A549 treated with GW870086 at 1 μM for 4 hours (cell line): ENCODE measurements at places on chromosomes 4 and X. TPM values are rescaled to one million over a fixed set of nuclear protein-coding genes. Genes with fewer than 3 reads are reported as not detected.

NRK gene
- total RNA-seq, result not detected in 5 replicates

CDS1 gene
- 0.48 to 0.88 TPM (median 0.65 TPM) in 5 replicates for total RNA-seq

AWAT2 gene
- total RNA-seq, result not detected in 5 replicates

GK2 gene
- not detected in 5 replicates for total RNA-seq

NKX1-1 gene
- not detected in 5 replicates for total RNA-seq

ADH1A gene
- not detected in 5 replicates for total RNA-seq

SCRG1 gene
- total RNA-seq, result not detected in 5 replicates

TMSB15A gene
- total RNA-seq, result 0.47 to 0.85 TPM (median 0.80 TPM) in 5 replicates

NUP54 gene
- total RNA-seq, result 27.5 to 38.2 TPM (median 28.6 TPM) in 5 replicates

SUV39H1 gene
- total RNA-seq, result 18.8 to 23.2 TPM (median 21.9 TPM) in 5 replicates

LARP1B gene
- 11.0 to 15.6 TPM (median 11.7 TPM) in 5 replicates for total RNA-seq

CENPVL3 gene
- total RNA-seq, result 0.08 to 0.37 TPM (median 0.18 TPM) in 4 of 5 replicates, not detected in the other

NCBP2L gene
- not detected in 5 replicates for total RNA-seq

HELT gene
- not detected in 5 replicates for total RNA-seq

TKTL1 gene
- 0.10 to 0.19 TPM (median 0.17 TPM) in 3 of 5 replicates, not detected in the others for total RNA-seq

MMRN1 gene
- not detected in 5 replicates for total RNA-seq

NSUN7 gene
- 0.16 to 0.55 TPM (median 0.45 TPM) in 5 replicates for total RNA-seq

L1CAM gene
- 16.7 to 20.3 TPM (median 17.5 TPM) in 5 replicates for total RNA-seq

S100P gene
- 31.8 to 89.1 TPM (median 73.1 TPM) in 5 replicates for total RNA-seq

GLRA2 gene
- not detected in 5 replicates for total RNA-seq

RCHY1 gene
- total RNA-seq, result 14.3 to 20.6 TPM (median 16.5 TPM) in 5 replicates

CYLC1 gene
- not detected in 5 replicates for total RNA-seq

PPP4R3C gene
- not detected in 5 replicates for total RNA-seq

CFAP99 gene
- total RNA-seq, result 0.06 to 0.38 TPM (median 0.16 TPM) in 5 replicates

CYSLTR1 gene
- not detected in 5 replicates for total RNA-seq

PCDH7 gene
- total RNA-seq, result 0.07 to 0.19 TPM (median 0.12 TPM) in 4 of 5 replicates, not detected in the other

RTL5 gene
- total RNA-seq, result 1.8 to 2.5 TPM (median 2.1 TPM) in 5 replicates

CXCL11 gene
- total RNA-seq, result 0.13 to 0.19 TPM (median 0.15 TPM) in 3 of 5 replicates, not detected in the others

LRIT3 gene
- total RNA-seq, result 0.06 TPM in 1 of 5 replicates, not detected in the others

USP26 gene
- not detected in 5 replicates for total RNA-seq

AGA gene
- total RNA-seq, result 17.2 to 25.2 TPM (median 18.0 TPM) in 5 replicates

SMR3B gene
- total RNA-seq, result not detected in 5 replicates

NDST3 gene
- not detected in 5 replicates for total RNA-seq

PDS5A gene
- total RNA-seq, result 21.6 to 31.0 TPM (median 27.4 TPM) in 5 replicates

SAGE1 gene
- 0.06 to 0.07 TPM (median 0.06 TPM) in 3 of 5 replicates, not detected in the others for total RNA-seq

PRDM8 gene
- total RNA-seq, result 0.17 to 0.27 TPM (median 0.21 TPM) in 5 replicates

UGT2B10 gene
- total RNA-seq, result 0.09 TPM in 1 of 5 replicates, not detected in the others

PNMA6A gene
- 3.7 to 5.1 TPM (median 4.5 TPM) in 5 replicates for total RNA-seq

ART3 gene
- not detected in 5 replicates for total RNA-seq

BEX2 gene
- 7.0 to 13.7 TPM (median 10.2 TPM) in 5 replicates for total RNA-seq

MAGEC3 gene
- not detected in 5 replicates for total RNA-seq

PARM1 gene
- total RNA-seq, result 0.40 to 0.69 TPM (median 0.63 TPM) in 5 replicates

NMU gene
- 0.37 to 1.1 TPM (median 0.82 TPM) in 5 replicates for total RNA-seq

VCX3A gene
- total RNA-seq, result not detected in 5 replicates

PFKFB1 gene
- total RNA-seq, result 0.16 TPM in 1 of 5 replicates, not detected in the others

HSFX4 gene
- total RNA-seq, result 0.10 TPM in 1 of 5 replicates, not detected in the others

HSFX3 gene
- total RNA-seq, result not detected in 5 replicates

SULT1E1 gene
- not detected in 5 replicates for total RNA-seq

ARMCX1 gene
- total RNA-seq, result 0.21 to 0.46 TPM (median 0.35 TPM) in 5 replicates

NEUROG2 gene
- not detected in 5 replicates for total RNA-seq

EVC2 gene
- 1.9 to 2.3 TPM (median 2.1 TPM) in 5 replicates for total RNA-seq

PRRG1 gene
- total RNA-seq, result 5.6 to 6.6 TPM (median 6.1 TPM) in 5 replicates

ESX1 gene
- 0.10 to 0.16 TPM (median 0.16 TPM) in 3 of 5 replicates, not detected in the others for total RNA-seq

SSX1 gene
- not detected in 5 replicates for total RNA-seq
